Right hindlimb (tissue), 1 donor: ENCODE measurements at places on chromosomes 3 and 15.
A peak's percentile ranks its signal among the peaks of the same experiment; 100 is the strongest.

DNA sequence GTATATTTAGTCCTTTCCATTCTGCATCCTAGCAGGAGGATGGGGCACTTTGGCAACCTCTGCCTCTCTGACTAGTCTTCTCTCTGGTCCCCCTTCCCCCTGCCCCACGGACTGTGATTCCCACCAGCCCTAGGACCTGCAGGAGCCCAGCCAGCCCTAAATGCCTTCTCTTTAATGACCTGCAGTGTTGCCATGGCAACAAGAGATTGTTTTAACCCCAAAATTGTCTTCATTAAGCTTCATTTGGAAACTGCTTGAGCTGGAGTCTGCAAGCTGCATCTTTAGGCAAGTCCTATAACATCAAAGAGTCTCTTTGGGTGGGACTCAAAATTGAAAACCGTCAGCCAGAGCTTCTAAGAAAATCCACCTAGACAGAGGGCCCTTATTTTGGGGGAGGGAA, 59.7 kb upstream of the ANKRD34C start:
- DNase-seq = no peak

DNA sequence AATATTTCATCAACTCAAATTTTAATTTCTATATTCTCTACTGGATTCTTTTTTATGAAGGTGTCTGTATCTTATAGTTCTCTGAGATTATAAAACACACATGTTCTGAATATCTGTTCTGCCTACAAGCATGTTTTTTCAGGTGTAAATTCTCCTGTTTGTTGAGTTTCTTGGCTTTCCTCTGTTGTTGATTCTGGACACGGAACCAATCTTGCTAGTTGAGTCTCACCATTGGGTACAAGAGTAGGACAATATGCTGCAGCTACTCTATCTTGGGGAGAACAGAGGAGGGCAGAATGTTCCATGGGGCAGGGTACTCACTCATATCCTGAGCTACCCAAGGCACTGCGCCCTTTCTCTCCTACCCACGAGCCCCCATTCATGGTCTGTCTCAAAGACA, 104.9 kb downstream of the GREM1 start:
- no peak for DNase-seq

- no peak for DNase-seq
These were observed 68.1 kb upstream of the SH3GL3 start for GRCh38 chr15:83378921-83379578.

- no peak for DNase-seq
These were observed 170.3 kb downstream of the SUCLG2 start for GRCh38 chr3:67484085-67484484.

- DNase-seq = no peak
These were observed 3.7 kb upstream of the EFHB start for GRCh38 chr3:19937459-19938294.

GRCh38 chr15:61994216-61994615, 66.0 kb downstream of the VPS13C start:
- no peak for DNase-seq

- DNase-seq = no peak
These were observed 227.6 kb downstream of the MBNL1 start for GRCh38 chr3:152496286-152496685.

GRCh38 chr15:57385923-57386390, 9.7 kb downstream of the CGNL1 start:
- no peak for DNase-seq

- DNase-seq = no peak
These were observed 155.1 kb upstream of the SATB1 start for GRCh38 chr3:18580268-18580667.

DNA sequence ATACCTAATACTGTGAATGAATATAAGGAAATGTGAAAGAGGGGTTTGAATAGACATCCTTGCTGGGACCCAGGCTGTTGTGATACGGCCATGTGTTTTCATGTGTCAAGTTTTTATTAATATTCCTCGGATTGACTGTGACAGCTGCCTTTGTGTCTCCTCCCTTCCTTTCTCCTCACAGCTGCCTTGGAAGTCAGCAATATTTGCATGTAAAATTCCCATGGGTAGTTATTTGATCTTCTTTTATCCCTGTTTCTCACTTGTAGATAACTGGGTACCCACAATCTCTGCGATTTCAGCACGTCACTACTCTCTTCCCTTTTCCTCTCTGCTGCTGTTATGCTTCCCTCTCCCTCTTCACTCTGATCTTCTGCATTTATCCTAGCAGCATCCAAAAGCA, 9.4 kb downstream of the GPR156 start:
- peak; percentile 55 for DNase-seq

- DNase-seq = no peak
These were observed 3.4 kb downstream of the TMEM212 start for GRCh38 chr3:171846597-171846996.

DNA sequence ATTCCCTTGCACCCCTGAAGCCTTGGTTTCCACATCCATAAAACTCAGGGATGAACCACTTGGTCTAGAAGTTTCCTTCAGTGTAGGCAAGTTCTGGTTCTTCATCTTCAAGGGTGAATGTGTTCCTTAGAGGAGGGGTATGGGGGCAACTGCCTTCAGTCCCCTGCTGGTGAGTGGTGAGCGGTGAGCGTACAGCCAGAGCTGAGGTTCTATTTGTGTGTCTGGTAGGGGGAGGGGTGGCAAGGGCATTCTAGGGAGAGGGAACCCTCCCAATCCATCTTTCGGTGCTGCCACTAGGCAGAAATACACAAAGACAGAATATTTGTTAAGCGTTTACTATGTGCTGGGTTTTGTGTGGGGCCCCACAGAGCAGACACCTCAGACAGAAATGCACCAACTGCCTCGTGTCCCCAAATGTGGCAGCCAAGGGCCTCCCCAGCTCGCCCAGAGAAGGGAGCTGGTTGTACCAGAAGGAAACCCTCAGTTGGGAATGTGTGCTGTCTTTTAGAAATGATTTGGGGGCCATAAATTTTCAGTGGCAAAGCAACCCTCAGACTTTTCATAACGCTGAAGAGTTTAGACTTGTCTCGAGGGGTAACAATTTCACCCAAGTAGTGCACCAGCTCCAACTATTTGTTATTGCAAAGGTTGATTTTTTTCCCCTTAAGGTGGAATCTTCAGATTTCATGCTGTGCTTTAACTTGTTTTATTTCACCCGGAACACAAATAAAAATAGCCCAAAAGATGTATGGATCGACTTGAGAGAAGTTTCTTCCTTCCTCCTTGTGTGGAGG, 137.6 kb downstream of the FBLN2 start:
- DNase-seq = no peak

GRCh38 chr3:32837366-32837765, 19.6 kb downstream of the TRIM71 start:
- no peak for DNase-seq

GRCh38 chr15:94670438-94671034, 439.2 kb downstream of the MCTP2 start:
- DNase-seq = no peak

GRCh38 chr3:48426944-48427629, 2.8 kb downstream of the PLXNB1 start:
- no peak for DNase-seq

DNA sequence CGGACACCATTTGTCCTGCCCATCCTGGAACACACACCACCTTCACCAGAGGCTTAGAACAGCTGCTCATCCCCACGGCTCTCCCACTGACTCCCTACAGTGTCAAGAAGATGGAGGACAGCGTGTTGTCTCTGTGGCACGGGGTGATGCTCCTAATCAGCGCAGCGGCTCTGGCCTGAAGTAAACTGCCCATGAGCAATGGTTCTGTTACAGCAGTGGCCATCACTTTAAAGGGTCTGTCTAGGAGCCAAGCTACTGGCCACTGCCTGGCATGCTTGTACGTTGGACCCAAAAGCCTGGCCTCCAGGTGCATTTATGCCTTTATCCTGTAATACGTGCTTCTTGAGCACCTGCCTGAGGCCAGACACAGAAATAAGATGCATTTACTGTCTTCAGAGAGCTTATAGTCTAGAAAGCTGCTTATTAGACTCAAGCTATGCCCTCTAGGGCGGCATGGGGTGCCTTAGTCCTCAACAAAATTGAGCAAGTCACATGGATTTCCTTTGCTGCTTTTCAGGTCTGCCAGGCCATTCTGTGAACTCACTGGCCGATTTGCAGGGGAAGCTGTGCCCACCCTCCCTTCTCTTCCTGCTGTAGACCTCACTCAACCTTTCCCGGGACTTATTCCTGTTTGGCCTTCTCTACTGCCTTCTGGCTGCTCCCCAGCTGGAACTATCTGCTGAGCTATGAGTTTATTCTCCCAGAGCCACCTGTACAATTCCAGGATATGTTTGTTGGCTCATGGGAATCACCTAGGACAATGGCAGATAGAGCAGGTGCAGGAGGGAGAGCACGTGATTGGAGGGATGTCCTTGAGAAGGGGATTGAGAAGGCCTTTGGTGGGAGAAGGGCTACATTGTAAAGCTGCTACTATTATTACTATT, 51.9 kb downstream of the STARD5 start:
- no peak for DNase-seq

GRCh38 chr15:56927816-56928215, 9.4 kb downstream of the TCF12 start:
- no peak for DNase-seq

- no peak for DNase-seq
These were observed 23.8 kb downstream of the CYFIP1 start for GRCh38 chr15:22956257-22956977.

DNA sequence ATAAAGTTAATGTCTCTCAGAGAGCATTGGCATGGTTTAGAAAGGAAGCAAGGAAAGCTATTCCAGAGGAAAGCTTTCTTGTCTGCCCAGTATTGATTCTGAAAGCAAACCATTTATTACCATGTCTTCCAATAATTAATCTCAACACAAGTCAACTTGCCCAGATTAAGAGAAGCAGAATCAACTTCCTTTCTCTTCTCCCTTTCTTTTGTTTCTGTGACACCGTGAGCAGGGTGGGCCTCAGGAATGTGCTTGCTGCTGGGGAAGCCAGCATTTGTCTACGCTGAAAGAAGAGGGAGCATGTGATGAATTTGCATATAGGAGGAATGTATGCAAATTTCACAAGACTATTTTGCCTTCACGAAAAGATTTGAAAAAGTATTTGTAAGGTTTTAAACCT, 368.6 kb upstream of the ROPN1 start:
- DNase-seq = no peak

DNA sequence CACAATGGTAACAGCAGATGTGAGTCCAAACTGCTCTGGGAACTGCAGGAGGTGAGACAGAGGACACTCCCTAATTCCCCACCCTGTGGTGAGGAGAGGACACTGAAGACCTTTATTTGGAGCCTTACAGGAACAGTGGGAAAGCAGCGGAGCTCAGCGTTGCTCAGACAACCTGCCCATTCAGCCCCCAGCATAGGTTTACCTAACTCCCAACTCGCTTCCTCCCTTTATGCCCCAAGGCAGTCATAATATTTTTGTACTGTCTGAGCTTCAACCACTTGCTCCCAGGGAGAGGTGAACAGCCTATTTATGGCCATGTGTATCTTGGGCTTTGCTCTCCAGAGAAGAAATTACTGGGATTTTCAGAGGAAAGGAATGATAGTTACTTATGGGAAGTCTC, 34.1 kb downstream of the SHC4 start:
- DNase-seq = no peak

DNA sequence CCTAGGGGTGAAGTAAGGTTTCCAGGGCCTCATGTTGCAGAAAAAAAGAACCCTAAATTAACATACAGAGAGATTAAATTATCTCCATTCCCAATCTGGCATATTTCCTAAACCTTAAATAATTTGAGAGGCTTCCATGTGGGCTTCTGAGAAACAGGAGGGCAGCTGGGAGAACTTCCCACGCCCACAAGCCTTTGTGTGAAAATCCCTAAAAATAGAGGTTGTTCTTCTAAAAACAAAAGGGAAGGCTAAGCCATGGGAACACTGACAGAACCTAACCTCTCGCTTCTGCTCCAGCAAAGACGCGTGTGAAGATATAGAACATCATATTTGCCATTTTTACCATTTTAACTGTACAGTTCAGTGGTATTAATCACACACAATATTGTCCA, 812 bp upstream of the SLC12A8 start:
- DNase-seq = no peak

DNA sequence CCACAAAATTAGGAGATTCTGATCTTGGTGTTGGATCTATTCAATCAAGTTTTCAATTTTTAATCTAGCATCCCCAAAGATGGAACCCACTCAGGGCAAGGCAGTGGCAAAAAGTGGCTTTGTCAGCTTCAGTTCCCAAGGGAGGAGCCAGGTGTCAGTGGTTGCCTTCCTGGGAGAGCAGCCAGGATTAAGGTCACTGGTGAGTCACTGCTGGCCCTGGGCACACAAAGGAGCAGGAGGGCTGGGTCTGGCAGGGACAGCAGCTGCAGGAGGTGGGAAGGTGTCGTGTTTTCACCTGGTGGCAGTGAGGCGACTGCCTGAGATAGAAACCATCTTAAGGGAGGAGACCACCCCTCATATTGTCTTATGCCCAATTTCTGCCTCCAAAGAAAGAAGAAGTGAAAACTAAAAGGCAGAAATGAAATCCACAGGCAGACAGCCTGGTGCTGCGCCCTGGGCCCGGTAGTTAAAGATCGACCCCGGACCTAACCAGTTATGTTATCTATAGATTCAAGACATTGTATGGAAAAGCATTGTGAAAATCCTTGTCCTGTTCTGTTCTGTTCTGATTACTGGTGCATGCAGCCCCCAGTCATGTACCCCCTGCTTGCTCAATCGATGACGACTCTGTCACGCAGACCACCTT, 5.9 kb upstream of the KLHL25 start:
- no peak for DNase-seq

GRCh38 chr3:124412644-124413043, 317.6 kb upstream of the UMPS start:
- DNase-seq = no peak

DNA sequence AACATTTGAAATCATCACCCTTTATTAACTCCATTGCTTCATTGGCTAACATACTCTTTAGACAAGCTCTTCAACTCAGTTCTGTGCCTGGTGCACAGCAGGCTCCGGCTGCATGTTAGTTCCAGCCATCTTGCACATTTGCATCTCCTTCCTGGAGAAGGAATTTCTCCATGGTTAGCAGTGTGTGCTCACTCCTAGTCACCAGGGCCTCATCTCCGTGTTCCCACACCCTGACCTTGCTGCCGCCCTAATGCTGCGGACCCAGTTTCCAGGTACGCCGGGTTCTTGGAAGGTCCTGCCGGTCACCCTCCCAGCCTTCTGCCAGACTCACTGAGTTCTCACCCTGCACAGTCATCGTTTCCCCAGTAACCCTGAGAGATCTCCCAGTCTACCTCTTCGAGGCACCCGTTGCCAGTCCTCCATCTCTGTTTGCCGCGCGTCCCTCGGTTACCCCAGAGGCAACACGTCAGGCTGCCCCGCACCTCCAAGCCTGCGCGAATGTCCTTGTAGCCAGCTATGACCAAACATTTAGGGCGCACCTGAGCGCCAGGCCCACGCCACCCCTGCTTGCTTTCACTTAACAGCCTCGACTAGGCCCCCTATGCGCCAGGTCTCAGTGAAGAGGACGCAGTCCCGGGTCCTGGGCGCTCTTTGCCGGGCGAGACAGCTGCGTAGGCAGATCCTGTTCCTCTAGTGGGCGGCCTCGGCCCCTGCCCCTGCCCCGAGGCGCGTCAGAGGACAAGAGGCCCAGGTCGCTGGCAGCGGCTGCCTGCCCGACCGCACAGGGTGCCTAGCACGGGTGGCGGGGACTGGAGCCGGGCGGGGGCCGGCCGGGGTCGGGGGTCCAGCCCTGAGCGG, 747 bp upstream of the ZNF592 start:
- peak; percentile 86 for DNase-seq
